ENCODE measurements at places on chromosomes 3 and 15. TPM values are rescaled to one million over a fixed set of nuclear protein-coding genes. Genes with fewer than 3 reads are reported as not detected.

- peak; percentile 50 for DNase-seq
Observed at GRCh38 chr3:11452885-11453847, 181.0 kb downstream of the ATG7 start.

GADL1 gene
- total RNA-seq, result not detected

GRCh38 chr3:13898346-13898745, 18.5 kb upstream of the WNT7A start:
- DNase-seq, result no peak

CD96 gene
- total RNA-seq, result not detected

GRCh38 chr3:194871143-194871863, 185.6 kb downstream of the FAM43A start:
- DNase-seq, result peak; percentile 87

DNA sequence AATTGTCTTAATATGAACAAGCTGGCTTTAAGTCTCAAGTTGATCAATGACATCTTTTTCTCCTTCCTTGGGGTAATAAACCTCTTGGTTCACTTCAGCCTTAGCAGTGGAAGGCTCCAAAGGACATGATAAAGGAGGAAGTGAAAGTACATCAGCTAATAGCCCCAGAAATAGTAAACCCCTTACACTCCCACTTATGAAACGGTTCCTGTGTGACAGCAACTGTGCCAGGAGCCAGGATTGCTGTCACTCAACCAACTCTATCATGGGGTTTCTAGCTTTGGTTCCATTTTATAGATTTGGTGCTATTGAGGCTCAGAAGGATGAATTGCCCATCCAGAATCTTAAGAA, 216.7 kb downstream of the ABHD5 start:
- DNase-seq, result no peak

DNA sequence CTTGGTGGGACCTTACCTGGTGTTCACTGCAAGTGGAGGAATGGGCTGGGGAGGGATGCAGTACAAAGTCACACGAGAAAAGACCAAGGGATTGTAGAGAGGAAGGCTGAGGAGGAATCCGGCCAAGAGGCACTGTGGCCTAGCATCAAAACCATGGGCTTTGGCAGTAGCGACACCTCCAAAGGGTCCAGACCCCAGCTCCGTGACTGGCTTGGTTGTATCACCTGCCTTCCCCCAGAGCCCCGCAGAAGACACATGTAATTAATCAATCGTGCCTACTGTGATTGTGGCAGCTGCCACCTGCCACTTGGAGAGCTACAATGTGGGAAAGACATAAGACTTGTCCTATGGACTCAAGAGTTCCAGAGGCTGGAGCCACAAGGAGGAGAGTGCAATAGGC, 54.7 kb downstream of the ST8SIA2 start:
- DNase-seq, result no peak

- no peak for DNase-seq
Observed at GRCh38 chr3:111509308-111509707, 32.7 kb upstream of the CD96 start.

DNA sequence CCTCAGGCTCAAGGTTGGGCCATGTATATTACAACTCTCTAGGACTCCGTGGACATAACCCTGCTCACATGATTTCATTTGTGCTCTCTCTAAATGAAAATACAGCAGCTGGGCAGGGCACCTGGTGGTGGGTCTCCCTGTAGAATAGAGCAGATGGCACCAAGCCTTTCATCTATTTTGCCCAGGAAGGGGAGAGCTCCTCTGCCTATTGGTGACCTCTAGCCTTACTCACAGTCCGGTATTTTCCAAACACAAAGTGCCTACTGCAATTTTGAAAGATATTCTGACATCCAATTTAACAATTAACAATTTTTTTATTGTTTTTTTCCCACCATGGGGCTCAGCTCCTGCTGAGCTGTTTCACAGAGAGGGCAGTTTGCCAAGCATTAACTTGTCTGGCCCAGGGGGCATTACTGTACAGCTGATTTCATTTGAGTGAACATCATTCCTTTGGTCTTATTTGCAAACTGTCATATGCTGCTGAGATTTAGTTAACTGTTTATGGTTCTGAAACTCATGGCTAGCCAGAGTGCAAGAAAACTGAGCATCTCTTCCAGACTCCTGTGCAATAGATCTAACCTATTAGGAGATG, 474.0 kb downstream of the EPHB1 start:
- DNase-seq, result no peak

CASR gene
- total RNA-seq, result not detected

DNA sequence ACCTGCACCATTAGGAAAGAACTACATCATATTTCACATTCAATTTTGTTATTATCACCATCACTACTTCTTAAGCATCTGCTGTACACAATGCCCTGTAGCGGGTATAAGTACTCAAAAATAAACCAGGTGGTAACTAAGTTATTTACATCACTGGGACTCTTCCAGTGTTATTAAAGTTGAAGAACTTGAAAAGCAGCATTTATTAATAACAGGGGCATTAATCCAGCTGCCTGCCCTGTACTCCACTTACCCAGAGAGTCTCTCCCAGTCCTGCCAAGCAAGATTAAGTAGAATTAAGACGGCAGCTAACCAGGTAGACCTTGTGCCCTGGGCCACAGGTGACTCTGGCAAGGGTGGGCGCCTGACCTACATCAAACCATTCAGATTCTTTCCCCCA, 65.2 kb downstream of the FHIT start:
- DNase-seq, result no peak

DNA sequence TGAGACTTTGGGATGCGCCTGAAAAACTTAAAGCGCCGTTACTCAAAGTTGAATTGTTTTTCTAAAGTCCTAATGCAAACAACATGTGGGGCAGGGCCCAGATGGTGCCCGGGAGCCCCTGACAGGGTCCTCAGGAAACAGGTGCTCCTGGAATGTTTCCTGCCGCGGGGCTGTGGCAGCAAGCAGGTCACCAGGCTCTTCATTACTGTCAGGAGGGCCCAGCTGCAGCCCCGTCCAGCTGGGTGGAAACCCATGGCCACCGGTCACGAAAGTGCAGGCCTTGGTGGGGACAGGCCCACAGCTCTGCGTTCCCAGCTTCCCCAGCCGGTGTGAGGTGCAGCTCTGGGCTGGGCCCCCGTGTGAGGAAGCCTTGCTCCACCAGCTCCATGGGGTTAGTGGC, 63.9 kb upstream of the GATA2 start:
- DNase-seq, result peak; percentile 85

CISH gene
- 0.20 TPM for total RNA-seq

All from lung microvascular endothelial cell (primary cell).